ENCODE measurements at places on chromosomes 6 and 20.

- DNase-seq: no peak
Observed at GRCh38 chr20:38585404-38586180, 4.6 kb downstream of the ADIG start.

DNA sequence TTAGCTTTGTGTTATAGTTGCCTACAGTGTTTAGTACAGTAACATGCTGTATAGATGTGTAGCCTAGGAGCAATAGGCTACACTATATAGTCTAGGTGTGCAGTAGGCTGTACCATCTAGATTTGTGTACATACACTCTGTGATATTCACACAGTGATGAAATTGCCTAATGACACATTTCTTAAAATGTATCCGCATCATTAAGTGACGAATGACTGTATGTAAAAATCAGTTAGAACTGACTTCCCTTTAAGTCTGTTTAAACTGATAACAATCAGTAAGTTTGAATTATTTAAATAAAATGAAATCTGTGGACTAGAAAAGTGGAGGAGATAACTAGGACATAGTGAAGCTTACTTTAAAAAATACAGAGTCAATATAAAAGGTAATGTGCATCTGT is 176.1 kb downstream of the CDKAL1 start:
- no peak for DNase-seq

DNA sequence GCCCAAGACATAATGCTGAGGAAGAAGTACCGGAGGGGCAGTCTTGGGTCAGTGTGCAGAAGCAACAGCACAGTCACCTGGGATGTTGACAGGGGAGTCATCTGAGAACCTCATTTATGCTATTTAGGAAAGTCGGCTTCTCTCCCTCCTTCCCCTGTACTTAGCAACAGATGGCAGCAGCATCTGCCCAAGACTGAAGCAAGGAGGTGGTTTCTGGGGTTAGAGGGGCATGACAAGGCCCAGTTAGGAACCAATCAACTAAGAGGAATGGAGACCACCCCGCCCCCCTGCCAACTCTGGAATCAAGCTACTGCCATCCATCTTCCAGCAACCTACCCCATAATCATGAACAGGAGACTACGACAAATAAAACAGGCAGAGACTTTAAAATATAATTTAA is 21.7 kb downstream of the RIPK1 start:
- no peak for DNase-seq

- DNase-seq: peak; percentile 12
Observed at GRCh38 chr6:105077596-105078385, 102.0 kb downstream of the POPDC3 start.

GRCh38 chr6:56450882-56451739 is 191.6 kb downstream of the DST start:
- no peak for DNase-seq

GRCh38 chr20:43751167-43752050 is 24.6 kb upstream of the GTSF1L start:
- no peak for DNase-seq

DNA sequence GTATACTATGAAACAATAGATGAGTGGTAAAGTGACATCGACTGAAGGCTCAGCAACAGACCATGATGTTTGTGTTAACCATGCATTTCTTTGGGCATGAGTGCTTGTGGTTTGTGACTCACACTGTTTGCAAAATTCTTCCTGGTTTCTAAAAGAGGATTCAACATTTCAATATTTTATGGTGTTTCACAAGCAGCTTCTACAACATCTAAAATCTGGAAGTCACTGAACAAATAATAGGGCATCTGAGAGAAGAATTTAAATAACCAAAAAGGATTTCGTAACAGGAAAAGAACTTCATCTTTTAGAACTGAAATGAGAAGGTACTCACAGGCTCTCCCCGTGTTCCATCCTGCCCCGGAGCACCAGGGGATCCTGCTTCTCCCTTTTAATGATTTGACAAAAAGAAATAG is 146.2 kb downstream of the COL21A1 start:
- DNase-seq: peak; percentile 84

- no peak for DNase-seq
Observed at GRCh38 chr6:158413814-158414565, 101.7 kb downstream of the TULP4 start.

DNA sequence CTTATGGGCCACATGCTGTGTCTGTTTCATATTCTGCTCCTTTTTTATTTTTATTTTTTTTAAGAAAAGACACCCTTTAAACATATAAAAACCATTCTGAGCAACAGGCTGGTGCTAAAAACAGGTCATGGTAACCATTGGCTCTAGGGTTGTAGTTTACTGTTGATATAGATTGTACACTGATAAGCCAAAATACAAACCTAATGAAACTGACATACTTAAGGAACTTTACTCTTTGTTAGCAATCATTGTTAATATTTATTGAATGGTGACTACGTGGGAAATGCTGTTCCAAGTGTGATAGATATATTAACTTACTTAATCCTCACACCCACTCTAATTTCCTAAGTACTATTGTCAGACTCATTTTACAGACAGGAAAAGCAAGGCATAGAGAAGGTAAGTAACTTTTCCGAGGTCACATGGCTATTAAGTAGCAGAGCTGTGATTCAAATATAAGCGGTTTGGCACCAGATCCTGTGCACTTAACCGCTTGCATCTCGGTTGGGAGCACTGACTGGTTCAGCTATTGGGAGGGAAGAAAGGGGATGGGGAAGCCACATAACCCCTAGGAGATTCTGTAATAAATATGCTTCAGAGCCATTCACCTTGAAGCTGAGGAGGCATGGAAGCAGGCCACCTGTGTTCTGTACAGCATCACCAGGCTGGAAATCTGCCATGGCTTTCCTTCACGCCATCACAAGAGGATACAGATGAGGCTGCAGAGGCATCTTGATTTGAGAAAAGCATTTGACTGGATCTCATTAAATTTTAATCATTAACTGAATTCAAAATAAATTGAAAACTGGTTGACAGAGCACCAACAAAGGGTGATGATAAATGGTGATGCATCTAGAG is 4.9 kb downstream of the TRAF3IP2 start:
- no peak for DNase-seq

- DNase-seq: no peak
Observed at GRCh38 chr6:14730654-14731053, 515.2 kb upstream of the JARID2 start.

DNA sequence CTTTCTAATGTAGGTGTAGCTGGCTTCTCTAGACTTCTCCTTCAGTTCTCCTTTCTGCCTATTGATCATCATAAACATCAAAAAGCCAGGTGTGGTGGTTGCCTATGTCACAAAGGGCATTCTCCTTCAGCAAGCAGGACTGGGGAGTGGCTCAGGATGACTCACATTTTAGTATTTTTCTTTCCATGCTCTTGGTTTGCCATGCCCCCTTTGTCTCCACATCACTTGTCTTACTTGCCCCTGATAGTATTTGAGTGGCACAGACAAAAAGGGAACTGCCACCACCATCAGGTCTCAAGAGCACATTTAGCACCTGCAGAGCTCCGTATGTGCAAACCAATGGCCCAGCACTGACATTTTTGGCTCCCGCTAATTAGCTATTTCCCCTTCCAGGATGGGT is 698.8 kb downstream of the DHX35 start:
- DNase-seq: no peak

DNA sequence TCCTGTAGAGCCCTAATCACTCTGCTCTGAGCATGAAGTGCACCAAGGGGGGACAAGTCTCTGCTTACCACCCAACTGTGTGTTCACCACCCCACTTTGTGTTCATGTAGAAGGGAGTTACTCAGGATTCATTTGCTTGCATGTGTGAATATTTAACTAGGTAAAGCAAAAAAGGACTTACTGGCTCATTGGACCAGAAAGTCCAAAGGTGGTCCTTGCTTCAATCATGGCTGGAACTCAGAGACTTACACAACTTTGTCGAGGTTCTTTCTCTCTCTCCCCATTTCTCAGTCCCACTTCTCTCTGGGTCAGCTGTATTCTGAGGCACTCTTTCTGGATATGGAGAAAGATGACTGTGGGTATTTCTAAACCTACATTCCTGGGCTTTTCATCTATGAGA is 4.0 kb downstream of the TMEM200A start:
- no peak for DNase-seq
